ENCODE measurements at places on chromosomes 5 and 9. TPM values are rescaled to one million over a fixed set of nuclear protein-coding genes. Genes with fewer than 3 reads are reported as not detected.
A peak's percentile ranks its signal among the peaks of the same experiment; 100 is the strongest.

- DNase-seq = no peak
These were observed 66.0 kb upstream of the ANGPTL2 start for GRCh38 chr9:127188396-127188795.

- no peak for DNase-seq
These were observed 720.6 kb downstream of the PTPRD start for GRCh38 chr9:9892217-9892616.

Gene LHFPL2
- total RNA-seq = 76.0 TPM

DNA sequence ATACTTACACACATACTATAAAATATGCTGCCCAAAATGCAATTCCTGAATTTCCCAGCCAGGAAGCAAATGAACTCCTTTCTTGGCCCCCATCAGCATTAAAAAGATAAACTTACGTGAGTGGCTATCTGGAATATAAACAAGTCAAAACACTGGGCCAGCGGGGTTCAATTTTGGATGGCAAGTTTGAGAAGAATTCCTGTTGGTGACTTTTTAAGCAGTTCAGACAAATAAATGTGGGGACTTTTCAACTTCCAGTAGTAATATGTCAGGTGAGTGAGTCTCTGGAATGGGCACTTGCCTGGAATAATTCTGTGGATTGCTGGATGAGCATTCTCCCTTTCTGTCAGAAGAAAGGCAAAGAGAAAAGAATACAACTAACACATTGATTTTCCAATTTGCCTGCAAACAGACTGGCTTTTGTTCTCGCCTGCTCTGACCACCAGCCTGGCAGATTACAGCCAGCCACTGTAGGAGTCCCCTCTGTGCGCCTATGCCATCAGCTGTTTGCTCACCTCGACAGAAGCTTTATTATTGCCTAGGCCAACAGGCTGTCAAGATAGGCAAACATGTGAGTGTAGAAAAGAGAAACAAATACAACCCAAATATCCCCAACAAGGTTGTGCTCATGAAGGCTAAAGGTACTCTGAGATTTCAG lies 78.6 kb downstream of the MRPS27 start:
- DNase-seq = no peak

- no peak for DNase-seq
These were observed 744.2 kb downstream of the MTRR start for GRCh38 chr5:8613078-8613685.

DNA sequence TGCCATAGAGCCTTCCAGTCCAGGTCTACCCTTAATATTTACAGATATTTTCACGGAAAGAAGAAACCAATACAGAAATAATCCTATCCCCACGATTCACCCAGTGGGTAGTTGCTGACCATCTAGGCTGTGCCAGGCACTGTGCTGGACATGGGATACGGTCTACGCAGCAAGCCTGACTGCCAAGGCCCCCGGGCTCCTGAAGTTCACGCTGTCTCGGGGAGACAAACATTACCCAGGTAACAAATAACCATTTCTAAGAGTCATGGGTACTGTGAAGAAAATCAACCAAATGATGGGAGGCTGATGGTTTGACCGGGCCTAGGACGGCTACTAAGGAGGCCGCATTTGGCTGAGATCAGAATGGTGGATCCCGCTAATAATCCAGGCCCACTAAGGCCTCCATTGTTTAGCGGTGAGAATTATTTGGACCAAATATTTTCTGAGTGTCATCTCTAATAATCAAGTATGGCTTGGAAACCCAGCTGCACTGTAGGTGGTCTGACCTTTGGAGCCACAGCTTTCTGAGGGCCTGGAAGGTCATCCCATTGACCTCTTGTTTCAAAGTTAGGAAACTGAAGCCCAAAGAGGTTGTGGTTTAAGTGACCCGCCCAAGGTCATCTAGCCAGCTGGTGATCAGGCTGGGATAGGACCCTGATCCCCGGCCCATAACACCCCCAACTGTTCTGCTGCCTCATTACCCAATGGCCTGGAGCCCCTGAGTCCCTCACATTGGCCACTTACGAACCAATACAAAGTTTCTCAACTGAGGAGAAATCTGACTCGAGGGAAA lies 82.4 kb downstream of the AK8 start:
- DNase-seq = peak; percentile 30

Gene LURAP1L
- total RNA-seq = 21.7 TPM

DNA sequence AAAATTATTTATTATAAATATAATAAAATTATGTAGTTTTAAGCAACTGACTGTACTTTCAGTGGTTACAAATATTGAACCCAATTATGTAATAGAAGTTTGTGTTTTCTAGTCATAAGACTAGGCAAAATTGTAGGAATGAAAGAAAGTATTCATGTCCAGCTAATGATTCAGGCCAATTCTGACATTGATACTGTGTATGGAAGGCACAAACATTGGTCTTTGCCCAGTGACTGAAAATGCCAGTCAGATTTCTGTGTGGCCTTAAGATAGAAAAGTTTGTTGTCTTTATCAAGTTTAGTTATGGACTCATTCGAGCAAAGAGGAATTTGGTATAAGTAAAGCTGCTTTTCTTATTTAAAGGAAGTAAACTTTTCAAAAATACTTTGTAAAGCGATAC lies 60.3 kb downstream of the SLC12A2 start:
- DNase-seq = no peak

DNA sequence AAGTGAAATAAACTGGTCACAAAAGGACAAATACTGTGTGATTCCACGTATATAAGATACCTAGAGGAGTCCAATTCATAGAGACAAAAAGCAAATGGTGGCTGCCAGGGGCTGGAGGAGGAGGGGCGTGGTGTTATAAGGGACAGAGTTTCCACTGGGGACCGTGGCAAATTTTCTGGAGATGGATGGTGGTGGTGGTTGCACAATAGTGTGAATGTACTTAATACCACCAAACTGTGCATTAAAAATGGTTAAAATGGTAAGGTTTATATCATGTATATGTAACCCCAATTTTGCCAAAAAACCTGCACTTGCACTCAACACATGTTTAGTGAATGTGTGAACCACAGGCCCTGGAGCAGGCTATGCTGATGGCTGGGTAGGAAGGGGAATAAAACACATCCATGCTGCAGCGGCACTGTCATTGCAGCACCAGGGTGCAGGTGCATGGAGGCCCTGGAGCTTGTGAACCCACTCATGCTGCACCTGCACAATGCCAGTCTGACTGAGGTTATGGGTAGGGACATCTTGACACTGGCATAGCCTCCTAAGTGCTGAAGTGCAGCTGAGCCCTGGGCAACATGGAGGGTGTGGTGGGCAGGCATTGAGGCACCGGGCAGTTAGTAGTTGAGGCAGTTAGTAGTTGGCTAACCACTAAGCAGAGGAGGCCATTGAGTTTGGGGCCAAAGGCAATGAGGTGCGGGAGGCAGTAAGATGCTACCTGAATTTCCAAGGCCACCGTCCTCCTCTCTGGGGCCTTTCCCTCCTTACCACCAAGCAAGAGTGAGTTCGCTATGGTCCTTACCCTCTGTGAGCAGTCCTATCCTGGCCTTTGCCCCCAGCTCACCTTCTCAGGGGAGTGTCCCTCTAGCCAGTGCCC lies 3.5 kb upstream of the PHF2 start:
- DNase-seq = no peak

- DNase-seq = no peak
These were observed 229.0 kb downstream of the TSSK1B start for GRCh38 chr5:113205807-113206206.

- DNase-seq = no peak
These were observed 399.6 kb upstream of the TUSC1 start for GRCh38 chr9:26077860-26078259.

DNA sequence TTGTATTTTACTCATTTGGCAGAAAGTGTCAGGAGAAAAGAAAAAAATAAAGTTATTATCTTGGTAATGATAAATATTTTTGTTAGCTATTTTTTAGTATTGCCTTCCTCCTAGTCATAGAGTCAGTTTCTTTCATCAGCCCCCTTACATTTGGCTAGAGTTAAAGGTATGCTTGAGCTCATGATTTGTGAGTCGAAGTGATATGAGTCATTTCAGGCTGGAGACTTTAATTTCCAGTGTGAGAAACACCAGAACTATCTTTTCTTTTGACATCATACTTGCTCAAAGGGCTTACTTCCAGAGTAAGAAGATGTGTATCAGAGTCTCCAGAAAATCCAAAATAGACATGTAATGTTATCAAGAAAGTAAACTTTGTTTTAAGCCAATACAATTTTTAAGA lies 746.7 kb upstream of the TYRP1 start:
- no peak for DNase-seq

Gene TSSK1B
- not detected for total RNA-seq

GRCh38 chr5:78718824-78719223 lies 70.3 kb upstream of the LHFPL2 start:
- no peak for DNase-seq

DNA sequence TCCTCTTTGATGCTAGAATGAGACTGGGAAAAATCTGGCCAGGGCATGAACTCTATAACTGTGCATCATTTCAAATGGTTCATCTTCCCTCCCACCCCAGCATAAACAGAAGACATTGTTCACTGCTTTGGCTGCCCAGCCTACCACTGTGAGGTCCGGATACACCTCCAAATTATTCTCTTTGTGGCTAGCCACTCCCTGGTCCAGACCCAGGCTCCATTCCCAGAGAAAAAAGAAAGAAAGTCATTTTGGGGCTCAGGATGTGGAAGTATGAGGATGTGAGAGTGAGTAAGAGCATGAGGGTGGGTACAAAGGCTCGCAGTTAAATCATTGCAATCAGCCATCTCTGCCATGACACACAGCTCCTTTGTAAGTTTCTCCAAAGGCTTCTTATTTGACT lies 559.2 kb downstream of the PSAT1 start:
- DNase-seq = no peak

Gene GMCL2
- total RNA-seq = not detected

Gene CCL27
- total RNA-seq = not detected

- DNase-seq = no peak
These were observed at the start of gene OTP for GRCh38 chr5:77637998-77638762. TSS of gene OTP (minus strand) at chr5:77638713. CDS start at chr5:77638549, 164 bp downstream.

Gene ITGA1
- 62.3 TPM for total RNA-seq

DNA sequence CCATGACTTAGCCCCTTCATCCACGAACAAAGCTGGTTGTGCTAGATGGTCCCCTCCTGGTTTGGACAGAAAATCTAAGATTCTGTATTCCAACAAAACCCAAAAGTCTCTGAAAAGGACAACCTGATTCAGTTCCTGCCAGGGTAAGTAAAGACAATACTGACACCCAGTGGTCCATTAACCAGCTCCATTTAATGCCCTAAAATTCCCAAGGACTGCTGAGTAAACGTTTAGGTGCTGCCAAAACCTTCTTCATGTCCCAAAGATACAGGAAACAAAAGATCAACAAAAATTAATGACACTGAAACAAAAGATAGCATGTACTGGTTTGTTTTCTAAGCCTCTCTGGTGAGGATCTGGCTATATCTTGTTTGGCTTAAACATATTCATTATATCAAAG lies 25.3 kb upstream of the PPP1R2B start:
- DNase-seq = no peak

Gene DMGDH
- 5.2 TPM for total RNA-seq

DNA sequence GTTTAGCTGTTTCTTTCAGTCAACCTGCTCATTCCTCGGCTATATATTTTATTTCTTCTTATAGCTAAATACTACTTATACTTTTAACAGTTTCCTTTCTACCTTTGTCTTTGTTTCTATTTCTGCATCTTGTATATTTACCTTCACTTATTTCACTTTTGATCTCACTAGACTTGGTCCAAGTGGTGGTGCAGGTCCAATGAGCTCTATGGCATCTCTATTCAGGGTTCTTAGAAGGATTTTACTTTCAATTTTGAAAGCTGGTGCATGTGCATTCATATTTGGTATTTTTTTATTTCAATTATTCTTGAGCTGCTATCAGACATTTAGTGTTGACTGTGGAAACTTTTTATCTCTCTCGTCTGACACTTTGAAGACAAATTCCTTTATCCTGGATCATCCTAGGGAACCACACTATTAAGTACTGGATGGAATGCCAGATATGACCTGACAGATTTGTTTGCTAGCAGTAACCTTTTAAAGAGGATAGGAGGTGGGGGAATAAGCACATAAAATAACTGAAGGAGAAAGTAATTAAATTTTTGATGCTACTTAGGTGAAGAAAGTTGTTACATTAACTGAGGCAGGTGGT lies 123.1 kb upstream of the PJA2 start:
- DNase-seq = no peak

GRCh38 chr5:673161-673830 lies 19.9 kb downstream of the TPPP start:
- DNase-seq = no peak

Gene HSPB3
- not detected for total RNA-seq

Gene KCNMB1
- 0.93 TPM for total RNA-seq

GRCh38 chr5:124057724-124058231 lies 545.8 kb downstream of the CSNK1G3 start:
- DNase-seq = no peak

Gene MEGF10
- total RNA-seq = 0.58 TPM

Measured in mesenteric fat pad (tissue), 1 donor.